Kidney (tissue), 22 donors: ENCODE measurements at places on chromosomes 5 and 9. TPM values are rescaled to one million over a fixed set of nuclear protein-coding genes. Genes with fewer than 3 reads are reported as not detected.

- DNase-seq: no peak
Observed at GRCh38 chr5:154220625-154221024, 30.1 kb downstream of the GALNT10 start.

DNA sequence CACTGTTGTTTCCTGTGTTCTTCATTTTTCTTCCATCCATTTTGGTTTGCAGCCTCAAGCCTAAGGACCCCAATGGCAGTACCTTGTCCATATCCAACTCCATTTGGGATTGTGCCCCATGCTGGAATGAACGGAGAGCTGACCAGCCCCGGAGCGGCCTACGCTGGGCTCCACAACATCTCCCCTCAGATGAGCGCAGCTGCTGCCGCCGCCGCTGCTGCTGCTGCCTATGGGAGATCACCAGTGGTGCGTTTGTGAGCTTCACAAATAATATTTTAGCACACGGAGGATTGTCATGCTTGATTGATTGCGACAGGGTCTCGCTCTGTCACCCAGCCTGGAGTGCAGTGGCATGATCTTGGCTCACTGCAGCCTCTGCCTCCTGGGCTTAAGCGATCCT, 136.8 kb downstream of the TLE4 start:
- DNase-seq: no peak

DNA sequence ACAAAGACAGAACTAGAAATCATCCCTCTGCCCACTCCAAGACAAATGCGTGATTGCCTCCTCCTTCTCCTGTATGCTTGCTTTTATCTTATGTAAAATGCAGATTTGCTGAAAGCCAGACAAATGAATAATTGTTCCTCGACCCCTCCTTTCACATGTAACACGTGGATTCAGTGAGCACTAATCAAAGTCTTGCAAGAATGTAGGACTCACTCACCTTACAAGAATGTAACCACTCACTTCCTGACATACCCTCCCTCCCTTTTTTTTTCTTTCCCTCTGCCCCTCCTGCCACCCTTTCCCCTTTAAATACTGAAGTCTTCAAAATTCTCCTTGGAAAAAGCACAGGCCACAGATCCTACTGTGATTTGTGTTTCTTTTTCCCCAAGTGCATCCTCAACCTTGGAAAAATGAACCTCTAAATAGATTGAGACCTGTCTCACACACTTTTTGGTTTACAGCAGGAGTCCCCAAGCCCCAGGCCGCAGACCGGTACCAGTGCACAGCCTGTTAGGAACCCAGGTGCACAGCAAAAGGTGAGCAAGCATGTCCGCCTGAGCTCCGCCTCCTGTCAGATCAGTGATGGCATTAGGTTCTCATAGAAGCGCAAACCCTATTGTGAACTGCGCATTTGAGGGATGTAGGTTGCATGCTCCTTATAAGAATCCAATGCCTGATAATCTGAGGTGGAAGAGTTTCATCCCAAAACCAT, 29.4 kb upstream of the HSD17B3 start:
- no peak for DNase-seq

DNA sequence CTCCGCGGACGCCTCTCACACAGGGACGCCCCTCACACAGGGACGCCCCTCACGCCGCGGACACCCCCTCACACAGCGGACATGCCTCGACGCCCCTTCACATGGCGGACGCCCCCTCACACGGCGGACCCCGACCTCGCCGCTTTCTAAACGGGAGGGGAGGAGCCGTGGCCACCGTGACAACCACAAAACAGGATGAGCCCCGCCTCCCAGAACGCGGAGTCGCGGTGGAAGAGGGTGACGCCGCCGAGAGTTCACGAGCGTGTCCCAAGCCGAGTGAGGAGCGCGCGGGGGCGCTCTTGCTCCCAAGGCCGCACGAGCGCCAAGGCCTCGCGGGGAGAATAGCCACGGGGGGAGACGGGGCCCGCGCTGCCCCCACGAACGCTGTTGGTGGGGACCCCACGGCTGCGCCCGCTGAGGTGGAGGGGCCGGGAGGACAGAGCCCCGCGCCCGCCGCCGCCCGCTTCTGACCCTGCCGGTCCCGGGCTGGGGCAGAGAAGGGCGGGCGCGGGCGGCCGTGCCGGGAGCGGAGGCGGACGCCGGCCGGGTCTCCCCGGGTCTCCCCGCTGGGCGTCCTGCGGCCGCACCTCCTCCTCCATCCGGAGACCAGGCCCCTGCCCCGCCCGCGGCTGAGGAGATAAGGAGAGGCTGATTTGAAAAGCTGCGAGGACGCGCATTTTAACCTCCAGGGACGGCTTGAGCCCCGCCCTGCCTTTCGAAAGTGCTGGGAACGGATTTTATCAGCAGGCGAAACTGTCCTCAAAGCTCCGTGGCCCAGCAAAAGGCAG, 3.9 kb upstream of the NKD2 start:
- peak; percentile 85 for DNase-seq

DNA sequence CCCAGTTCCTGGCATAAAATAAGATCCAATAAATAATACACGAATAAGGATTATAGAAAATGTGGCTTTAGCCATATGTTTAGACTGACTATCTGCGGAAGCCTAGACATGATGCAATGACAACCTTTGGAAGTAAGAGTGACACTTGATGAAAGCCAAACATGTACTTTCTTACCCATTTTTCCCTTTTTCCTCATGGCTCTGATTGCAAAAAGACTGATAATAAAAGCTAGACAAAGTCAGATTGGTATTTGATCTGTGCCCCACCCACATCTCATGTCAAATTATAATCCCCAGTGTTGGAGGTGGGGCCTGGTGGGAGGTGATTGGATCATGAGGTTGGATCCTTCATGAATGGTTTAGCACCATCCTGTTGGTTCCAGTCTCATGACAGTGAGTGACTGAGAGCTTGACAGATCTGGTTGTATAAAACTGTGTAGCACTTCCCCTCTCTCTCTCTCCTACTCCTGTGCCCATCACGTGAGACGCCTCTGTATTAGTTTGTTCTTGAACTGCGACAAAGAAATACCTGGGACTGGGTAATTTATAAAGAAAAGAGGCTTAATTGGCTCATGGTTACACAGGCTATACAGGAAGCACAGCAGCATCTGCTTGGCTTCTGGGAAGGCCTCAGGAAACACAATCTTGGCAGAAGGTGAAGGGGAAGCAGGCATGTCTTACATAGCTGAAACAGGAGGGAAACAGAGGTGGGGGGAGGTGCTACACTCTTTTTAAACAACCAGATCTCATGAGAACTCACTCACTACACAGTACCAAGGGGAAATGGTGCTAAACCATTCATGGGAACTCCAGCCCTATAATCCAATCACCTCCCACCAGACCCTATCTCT, 243.4 kb upstream of the PIK3R1 start:
- DNase-seq: no peak

DNA sequence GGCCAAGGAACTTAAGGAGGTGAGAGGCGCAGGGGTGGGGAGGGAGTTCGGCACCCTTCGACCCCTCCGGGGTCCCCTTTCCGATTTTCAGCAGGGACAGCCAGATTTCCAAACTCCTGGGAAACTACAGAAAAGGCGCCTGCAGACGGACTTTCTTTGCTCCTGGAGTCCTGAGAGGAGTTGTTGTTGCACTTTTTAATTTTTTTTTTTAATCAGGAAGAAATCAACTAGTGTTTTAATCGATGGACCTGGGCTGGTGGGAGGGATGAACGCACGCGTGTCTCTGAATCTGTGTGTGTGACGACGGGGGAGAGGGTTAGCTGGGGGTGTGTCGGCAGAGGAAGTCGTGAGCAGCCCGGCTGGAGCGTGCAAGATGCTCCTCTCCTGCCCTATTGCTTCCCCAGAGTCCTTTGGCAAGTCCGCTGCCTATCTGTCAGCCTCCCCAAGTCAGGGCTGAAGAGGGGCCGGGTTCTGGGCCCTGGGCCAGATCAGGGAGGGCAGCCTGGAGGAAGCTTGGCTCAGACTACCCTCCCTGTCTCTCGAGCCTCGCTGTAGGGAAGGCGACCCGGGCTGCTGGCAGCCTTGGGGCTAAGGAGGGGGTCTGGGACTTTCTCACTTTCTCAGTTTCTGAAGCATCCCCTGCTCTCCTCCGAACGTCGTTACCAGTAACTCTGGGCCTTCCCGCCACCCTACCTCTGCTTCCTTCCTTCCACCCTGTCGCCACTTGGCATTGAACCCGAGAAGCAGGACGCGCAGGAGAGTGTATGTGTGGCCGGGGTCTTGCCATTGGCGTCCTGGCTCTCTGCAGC, 731 bp downstream of the PRR16 start:
- DNase-seq: peak; percentile 77

DNA sequence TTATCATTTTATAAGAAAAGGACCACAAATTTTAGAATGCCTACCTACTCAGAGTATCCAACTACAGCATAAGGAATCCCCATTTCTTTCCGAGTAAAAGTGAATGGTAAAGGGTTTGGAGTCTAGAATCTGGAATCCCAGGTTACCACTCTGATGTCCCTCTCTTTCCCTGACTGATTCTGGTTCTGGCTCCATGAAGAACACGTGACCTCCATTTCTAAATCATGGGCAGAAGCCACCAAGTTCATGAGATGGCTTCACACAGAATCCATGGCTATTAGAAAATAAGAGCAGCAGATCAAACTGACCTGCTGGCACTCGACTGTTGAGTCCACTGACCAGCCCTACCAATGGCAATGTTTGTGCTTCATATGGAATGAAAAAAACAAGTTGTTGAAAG, 40.7 kb downstream of the PFDN1 start:
- DNase-seq: no peak

- DNase-seq: no peak
Observed at GRCh38 chr9:76399856-76400255, 5.6 kb upstream of the RFK start.

DNA sequence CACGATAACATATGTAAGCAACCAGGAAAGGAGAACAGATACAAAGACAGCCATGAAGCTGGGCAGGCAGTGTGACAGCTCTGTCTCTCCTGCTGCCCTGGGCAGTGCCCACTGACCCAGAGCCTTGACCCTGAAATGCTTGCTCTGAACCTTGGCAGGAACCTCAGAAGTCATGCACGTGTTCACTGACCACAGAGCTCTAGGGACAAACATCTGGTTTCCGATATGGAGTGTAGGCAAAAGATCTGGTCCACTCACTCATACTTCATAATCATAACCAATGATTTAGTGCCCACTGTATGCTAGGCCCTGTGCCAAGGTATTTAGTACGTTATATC, 102.6 kb downstream of the FSTL4 start:
- no peak for DNase-seq

GRCh38 chr9:25225938-25226760, 452.1 kb downstream of the TUSC1 start:
- no peak for DNase-seq

GRCh38 chr9:131410044-131410491, 16.2 kb downstream of the PRRC2B start:
- no peak for DNase-seq

DNA sequence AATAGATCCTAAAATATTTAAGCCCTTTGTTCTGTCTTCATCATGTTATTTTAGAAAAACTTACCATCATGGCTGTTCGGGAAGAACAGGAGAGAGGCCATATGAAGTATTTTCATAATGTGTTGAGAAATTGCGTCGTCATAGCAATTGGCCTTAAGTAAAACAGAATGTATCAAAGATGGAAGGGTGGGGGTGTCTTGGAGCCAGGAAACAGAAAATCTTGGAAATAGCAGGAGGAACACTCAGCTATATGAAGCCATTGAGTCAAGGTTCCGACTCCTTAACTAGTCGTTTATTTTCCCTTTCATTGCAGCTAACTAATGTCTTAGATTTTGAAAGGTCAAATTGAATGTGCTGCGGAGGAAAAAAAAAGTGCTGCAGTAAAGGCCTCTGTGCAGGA, 1.3 kb downstream of the SPTAN1 start:
- DNase-seq: no peak

DNA sequence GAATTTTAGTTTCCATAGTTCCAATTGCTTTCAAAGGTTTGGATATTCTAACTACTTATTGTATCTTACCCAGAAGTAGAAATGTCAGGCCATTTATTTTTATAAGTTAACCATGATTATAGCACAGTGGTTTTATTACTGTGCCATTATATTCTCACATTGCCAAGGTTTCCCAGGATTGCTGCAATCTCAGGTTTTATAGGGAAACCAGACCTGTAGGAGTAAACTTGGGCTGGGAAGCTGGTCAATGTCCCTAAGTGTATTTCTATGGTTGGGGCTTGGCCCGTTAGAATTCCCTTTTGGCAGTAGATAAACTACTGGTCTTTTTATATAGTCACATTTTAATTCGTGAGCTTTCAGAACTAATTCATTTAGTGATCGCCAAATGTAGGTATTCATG, 396.6 kb upstream of the KCNN2 start:
- DNase-seq: no peak

GRCh38 chr5:127014573-127014972, 15.8 kb downstream of the MARCHF3 start:
- DNase-seq: no peak

- no peak for DNase-seq
Observed at GRCh38 chr5:98175474-98175873, 598.0 kb upstream of the RGMB start.

GRCh38 chr9:134544388-134545214, 97.0 kb upstream of the COL5A1 start:
- peak; percentile 83 for DNase-seq

DNA sequence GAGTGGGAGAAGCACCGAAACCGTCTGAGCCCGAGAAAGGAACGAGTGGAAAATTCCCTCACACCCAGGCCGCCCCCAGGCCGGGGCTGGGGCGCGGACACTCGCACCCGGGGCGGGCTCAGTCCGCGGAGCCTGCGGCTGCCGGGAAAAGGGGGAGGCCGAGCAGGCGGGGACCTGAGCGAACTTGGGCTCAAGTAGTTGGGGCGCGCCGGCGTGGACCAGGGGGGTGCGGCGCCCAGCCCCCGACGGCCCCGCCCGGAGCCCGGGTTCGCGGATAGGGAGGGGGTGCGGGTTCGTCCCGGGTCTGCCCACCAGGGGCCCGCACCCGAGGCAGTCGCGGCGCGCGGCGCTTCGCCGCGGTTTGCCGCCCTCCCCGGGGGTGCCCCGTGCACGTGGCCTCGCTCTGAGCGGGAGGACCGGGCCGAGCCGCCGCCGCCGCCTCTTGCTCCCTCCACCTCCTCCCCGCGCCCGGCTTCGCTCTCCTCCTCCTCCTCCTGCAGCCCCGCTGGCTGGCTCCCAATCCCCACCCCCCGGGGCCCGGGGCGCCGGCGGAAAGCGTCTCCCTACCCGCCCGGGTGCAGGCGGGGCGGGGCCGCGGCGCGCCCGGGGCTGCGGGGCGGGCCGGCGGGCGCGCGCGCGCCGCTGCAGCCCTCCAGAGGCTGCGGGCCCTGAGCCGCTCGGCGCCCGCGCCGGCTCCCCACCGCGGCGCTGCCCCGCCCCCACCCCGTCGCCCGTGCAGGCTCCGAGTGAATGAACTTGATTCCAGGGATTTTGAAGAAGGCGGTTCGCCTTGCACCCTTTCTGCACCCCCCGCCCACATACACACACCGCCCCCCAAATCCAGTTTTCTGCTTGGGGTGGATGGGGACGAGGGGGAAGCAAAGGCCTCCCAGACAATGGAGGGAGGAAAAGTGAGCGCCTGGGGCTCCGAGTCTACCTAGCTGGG, 1.3 kb upstream of the NFIB start:
- peak; percentile 80 for DNase-seq

GRCh38 chr9:16763946-16764345, 106.5 kb downstream of the BNC2 start:
- DNase-seq: no peak

GRCh38 chr9:126652140-126652582, 38.4 kb downstream of the LMX1B start:
- DNase-seq: peak; percentile 75

The GPRIN1 gene
- total RNA-seq: 1.3 TPM

The XRCC4 gene
- 9.4 TPM for total RNA-seq

The PCDHGB3 gene
- total RNA-seq: 4.4 TPM

The S100Z gene
- total RNA-seq: 1.2 TPM

The C5orf52 gene
- total RNA-seq: not detected

The COL23A1 gene
- 8.7 TPM for total RNA-seq

The SNCB gene
- total RNA-seq: not detected

The FBP2 gene
- not detected for total RNA-seq

The ADCY2 gene
- 2.2 TPM for total RNA-seq

The IFNK gene
- total RNA-seq: not detected

The FAM163B gene
- total RNA-seq: 0.54 TPM
